ENCODE measurements at places on chromosomes 16 and 17.

DNA sequence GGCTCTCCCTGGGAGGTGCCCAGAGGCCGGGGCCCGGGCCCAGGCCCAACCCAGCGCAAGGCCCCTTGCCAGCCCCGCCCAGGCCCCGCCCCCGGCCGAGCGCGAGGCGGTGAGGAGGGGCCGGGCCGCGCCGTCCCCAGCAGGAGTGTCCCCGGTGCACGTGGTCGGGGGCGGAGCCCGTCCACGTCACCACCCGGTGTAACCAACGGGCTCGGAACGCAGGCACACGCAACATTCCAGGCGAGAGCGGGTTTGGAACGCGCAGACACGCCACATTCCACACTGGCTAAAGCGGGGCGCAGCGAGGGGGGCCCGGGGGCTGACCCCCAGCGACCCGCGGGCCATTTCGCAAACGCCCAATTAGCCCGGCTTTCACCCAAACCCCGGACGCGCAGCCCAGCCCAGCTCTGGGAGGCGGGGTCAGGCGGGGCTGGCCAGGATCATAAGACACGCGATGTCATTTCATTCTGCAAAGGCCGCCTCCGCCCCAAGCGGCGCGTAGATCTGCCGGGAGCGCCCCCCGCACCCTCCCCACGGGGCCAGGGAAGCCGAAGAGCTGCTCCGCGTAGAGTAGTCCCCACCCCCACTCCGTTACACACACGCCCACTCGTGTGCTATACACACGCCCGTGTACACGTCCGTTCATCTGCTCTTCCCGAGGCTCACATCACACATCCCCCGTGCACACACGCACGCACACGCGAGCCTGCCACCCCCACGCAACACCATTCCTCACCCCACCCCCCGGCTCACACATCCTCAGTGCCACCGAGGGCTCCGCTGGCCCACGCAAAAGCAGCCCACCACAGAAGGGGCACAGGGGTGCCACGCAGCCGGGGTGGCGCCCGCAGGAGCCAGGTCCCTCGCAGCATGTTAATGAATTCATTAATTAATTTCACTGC, 1.0 kb downstream of the MNT start:
- peak; percentile 98 for DNase-seq

- no peak for DNase-seq
Measured at GRCh38 chr16:87584271-87584670, 18.0 kb upstream of the JPH3 start.

- no peak for DNase-seq
Measured at GRCh38 chr17:37796076-37796475, 51.2 kb upstream of the HNF1B start.

GRCh38 chr17:56431736-56432135, 161.8 kb upstream of the NOG start:
- no peak for DNase-seq

GRCh38 chr17:57869617-57870282, 19.9 kb upstream of the MRPS23 start:
- DNase-seq, result no peak

DNA sequence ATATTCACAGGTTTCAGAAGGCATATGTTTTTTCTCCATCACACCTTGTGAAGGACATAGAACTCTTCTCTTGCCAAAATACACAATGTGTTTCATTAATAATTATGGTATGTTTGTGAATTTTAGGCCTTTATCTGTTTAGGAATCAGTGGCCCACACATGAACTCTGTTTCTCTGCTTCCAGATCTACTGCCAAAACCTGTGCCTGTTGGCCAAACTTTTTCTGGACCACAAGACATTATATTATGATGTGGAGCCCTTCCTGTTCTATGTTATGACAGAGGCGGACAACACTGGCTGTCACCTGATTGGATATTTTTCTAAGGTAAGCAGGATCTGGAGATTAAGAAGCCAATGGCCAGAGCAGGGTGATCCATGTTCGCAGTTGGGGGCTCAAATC, 26.4 kb downstream of the TAC4 start:
- DNase-seq, result no peak
